ENCODE measurements at places on chromosomes 4 and X.

DNA sequence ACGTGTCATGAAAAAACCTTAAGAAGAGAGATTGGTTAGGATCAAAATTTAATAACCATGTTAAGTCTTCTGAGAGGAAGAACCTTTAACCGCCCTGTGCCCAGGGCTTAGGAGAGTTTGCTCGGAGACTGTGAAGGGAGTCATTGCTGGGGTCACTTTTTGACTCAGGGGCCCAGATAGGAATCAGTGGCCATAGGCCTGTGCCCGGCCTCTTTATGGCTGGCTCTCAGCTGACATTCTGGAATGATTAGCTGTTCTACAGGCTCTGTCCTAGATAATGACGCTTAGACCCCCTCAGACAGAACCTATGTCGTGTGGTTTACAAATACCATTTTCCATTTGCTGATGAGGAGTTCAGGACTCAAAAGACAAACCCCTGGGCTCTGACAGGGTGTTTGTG is 174.1 kb downstream of the DCLK2 start:
- no peak for DNase-seq

DNA sequence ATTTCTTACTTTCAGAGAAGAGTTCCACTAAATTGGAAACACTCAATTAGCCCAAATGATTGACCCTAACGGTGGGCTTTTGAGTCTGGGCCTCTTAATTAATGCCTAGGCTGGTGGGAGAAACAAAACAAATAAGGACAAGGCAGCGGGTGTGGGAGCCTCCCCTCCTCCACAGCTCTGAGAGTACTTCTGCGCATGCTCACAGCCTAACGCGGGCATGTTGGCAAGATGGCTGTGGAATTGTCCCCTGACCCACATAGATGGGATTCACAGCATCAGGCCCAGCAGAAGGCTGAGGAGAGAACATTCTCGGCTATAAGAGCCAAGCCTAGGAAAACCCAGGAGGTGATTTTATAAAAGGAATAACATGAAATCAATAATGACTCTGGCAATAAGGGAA is 230.1 kb downstream of the HS6ST2 start:
- DNase-seq, result no peak

DNA sequence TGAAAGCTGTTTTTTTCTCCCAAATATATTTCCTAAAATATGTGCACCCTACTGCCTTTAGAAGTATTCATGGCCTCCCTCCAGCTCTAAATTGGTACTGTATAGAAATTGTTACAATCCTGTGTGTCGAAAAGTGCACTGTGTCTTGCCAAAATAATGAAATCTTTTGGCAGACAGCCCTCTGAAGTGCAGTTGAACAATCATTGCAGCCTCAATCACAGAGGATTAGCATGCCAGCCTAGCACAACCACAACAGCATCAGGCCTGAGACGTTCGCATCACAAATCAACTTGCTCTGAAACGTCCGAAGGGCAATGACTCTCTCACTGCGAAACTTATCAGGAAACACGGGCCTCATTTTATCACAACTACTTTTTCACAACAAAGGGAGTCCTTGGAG is 99.0 kb downstream of the ANOS1 start:
- no peak for DNase-seq

DNA sequence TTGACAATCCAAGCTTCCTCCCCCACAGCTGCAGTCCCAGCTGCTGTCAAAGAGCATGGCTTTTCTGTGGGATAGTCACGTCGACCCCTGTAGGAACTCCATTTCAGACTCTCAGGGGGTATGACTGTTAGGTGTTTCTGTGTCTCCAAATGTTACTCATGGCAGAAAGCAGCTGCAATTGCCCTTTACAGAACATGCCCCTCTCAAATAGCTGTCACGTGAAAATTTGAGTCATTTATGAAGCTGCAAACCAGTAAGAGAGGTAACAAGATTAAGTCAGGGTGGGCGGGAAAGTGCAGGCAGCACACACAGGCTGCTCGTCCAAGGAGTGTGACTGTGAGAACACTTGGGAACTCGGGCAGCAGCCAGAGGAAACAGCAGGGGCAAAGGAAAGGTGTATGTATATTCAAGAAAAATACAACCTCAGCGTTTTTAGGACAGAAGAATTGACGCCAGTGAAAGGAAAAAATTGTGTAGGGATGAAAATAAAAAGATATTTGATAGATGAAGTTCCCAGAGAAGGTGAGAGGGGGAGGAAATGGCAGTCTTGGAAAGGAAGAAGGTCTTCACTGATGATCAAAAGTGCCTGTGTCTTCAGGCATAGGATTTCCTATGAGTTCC is 66.5 kb upstream of the TMEM184C start:
- DNase-seq, result no peak

GRCh38 chr4:139279760-139280620 is at the start of gene MGARP:
TSS of gene MGARP (minus strand) at chr4:139280225. CDS start at chr4:139280158, 67 bp downstream.
- no peak for DNase-seq

- DNase-seq, result no peak
Observed at GRCh38 chr4:138330531-138330930, 88.4 kb upstream of the SLC7A11 start.

GRCh38 chr4:58247792-58248191 is 1137.6 kb upstream of the IGFBP7 start:
- no peak for DNase-seq

GRCh38 chr4:3285558-3286334 is 7.1 kb upstream of the RGS12 start:
- peak; percentile 93 for DNase-seq
